Large intestine (tissue), 12 donors: ENCODE measurements at places on chromosomes 1 and 21.

DNA sequence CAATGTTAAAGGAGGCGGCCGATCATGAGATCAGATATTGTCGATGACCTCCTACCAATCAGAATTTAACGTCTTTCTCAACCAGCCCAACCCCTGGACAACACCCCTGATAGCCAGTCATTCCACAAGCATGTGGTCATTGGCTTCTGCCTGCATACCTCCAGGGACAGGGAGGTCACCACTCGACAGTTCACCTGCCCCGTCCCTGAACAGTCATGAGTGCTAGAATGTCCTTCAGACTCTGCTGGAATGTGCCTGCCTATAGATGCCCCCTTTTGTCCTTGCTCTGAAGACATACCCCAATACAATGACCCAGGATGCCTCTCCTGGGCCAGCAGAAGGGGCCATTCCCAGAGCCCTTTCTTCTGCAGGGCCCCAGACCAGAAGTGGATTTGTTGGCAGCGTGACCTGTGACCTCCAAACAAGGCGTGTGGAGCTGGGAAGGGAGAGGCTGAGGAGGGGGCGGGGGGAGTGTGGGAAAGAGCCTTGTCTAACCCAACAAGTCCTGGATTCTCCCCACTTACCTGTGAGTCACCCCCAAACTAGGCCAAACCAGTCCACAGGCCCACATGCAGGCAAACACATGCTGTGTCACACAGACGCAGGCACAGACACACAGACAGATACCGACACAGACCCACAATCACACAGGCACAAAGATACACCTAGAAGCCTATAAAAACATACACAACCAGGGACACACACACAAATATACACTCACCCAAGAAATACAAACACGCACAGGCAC is 2.2 kb downstream of the CRYBG2 start:
- DNase-seq: peak; percentile 92

- peak; percentile 69 for DNase-seq
Observed at GRCh38 chr1:7885513-7886404, 32.9 kb upstream of the UTS2 start.

DNA sequence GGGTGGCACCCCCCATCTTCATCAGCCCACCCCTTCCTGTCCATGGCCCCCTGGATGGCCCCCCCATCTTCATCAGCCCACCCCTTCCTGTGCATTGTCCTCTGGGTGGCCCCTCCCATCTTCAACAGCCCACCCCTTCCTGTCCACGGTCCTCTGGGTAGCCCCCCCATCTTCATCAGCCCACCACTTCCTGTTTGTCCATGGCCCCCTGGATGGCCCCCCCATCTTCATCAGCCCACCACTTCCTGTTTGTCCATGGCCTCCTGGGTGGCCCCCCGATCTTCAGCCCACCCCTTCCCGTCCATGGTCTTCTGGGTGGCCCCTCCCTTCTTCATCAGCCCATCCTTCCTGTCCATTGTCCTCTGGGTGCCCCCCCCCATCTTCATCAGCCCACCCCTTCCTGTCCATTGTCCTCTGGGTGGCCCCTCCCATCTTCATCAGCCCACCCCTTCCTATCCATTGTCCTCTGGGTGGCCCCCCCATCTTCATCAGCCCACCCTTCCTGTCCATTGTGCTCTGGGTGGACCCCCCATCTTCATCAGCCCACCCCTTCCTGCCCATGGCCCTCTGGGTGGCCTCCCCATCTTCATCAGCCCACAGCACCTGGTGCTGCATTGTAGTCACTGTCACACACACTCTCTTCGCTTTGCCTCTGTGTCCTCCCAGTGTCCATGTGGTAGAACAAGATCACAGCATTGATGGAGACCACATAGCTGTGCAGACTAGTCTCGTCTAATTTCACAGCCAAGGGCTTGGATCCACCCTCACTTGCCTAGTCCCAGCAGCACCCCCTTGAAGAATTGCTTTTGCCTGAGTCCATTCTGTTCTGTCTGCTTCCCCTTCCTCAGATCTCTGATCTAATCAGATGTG is 95.9 kb downstream of the PCBP3 start:
- no peak for DNase-seq

GRCh38 chr1:53431805-53432565 is 27.2 kb upstream of the DMRTB1 start:
- DNase-seq: no peak
